ENCODE measurements at places on chromosomes 2 and 18.

- DNase-seq, result no peak
Measured at GRCh38 chr2:158501301-158501700, 44.5 kb downstream of the PKP4 start.

- no peak for DNase-seq
Measured at GRCh38 chr2:37560241-37560848, 111.1 kb downstream of the CDC42EP3 start.

GRCh38 chr2:154194909-154195643 lies 323.4 kb downstream of the GALNT13 start:
- no peak for DNase-seq

DNA sequence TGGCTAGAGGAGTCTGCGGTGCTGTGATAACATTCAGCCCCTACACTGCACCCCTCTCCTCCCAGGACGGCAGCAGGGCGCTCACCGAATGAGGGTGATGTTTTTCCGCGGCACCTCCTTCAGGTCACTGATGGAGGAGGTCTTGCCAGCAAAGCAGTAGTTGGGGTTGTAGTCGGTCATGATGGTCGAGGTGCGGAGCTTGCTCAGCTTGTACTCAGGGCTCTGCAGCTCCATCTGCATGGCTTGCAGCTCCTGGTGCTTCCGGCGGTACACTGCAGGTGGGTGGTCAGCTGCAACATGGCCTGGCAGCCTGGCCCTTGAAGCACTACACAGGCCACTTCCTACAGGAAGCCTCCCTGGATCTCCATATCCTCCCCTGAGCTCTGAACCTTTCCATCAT lies 108.0 kb downstream of the CLIP4 start:
- DNase-seq, result no peak

DNA sequence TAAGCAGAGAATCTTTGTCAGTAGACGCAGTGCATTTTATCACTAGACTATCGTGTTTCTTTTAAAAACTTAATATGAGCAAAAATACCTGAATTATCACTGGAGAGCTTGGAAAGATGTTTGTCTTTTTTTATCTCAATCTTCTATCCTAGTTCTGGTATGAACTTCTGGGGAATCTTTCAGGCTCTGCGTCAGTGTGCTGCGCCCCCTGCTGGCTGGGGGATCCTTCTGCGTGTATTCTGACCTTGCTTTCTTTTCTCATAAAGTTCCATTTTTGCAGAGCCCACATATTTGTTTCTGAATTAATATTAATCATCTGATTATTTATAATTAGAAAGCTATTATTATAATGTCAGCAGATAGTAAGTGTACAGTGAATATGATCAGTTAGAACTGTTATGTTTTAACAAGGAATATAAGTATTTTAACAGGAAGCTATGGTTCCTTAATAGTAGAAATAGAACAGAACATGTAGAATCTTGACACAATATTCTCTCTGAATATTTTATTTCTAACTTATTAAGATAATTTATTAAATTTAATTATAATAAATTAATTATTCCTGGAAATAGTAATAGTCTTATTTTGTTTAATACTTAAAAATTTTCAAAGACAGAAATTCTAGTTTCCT lies 945.0 kb upstream of the CRIM1 start:
- peak; percentile 36 for DNase-seq

- DNase-seq, result no peak
Measured at GRCh38 chr2:88897715-88898114, 206.2 kb downstream of the RPIA start.

GRCh38 chr18:73945130-73945792 lies 202.4 kb downstream of the FBXO15 start:
- no peak for DNase-seq

DNA sequence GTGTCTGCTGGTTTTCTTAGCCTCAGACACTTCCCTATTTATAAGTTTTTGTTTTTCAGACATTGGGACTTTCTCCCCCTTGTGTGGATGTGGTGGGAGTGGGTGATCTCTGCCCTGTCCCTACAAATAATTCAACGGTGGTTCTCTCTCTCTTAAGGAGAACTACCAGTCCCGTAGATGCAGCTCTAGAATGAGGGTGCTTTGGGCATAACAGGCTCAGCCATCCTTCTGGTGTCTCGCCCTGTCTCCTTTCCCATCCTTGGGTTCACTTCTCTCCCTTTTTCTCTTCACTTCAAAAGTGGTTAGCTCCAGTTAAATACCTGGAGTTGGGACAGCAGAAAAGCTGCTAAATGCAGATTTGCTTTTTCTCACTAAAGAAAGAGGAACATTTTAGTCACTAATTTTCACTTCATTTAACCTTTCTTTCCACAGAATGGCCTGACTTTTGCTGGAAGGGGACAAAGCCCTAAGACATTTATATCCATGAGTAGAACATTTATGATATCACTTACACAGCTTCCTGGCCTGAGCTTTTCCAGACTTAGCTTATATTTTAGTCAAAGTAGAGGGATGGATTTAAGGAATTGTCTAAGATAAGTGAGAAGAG lies 121.2 kb upstream of the CXCR4 start:
- DNase-seq, result no peak

- no peak for DNase-seq
Measured at GRCh38 chr2:85242321-85242720, 85.5 kb downstream of the TGOLN2 start.

- no peak for DNase-seq
Measured at GRCh38 chr18:30886998-30887397, 155.5 kb downstream of the DSC3 start.

GRCh38 chr2:162021516-162022058 lies 52.4 kb downstream of the DPP4 start:
- DNase-seq, result no peak

DNA sequence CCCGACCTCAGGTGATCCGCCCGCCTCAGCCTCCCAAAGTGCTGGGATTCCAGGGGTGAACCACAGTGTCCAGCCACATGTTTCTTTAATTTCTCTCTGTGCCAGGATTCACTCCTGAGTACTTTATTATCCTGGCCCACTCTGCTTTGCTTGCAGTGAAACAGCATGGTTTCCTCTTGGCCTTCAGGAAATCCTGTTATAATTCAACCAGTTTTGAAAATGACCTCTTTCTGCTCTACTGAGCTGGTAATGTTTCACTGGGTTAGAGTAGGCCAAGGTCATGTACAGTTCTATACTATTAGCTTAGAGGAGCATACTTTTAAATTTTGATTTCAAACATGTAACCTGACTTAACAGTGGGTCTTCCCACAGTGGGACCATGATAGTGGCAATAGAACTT lies 90.6 kb upstream of the PELI1 start:
- DNase-seq, result no peak

DNA sequence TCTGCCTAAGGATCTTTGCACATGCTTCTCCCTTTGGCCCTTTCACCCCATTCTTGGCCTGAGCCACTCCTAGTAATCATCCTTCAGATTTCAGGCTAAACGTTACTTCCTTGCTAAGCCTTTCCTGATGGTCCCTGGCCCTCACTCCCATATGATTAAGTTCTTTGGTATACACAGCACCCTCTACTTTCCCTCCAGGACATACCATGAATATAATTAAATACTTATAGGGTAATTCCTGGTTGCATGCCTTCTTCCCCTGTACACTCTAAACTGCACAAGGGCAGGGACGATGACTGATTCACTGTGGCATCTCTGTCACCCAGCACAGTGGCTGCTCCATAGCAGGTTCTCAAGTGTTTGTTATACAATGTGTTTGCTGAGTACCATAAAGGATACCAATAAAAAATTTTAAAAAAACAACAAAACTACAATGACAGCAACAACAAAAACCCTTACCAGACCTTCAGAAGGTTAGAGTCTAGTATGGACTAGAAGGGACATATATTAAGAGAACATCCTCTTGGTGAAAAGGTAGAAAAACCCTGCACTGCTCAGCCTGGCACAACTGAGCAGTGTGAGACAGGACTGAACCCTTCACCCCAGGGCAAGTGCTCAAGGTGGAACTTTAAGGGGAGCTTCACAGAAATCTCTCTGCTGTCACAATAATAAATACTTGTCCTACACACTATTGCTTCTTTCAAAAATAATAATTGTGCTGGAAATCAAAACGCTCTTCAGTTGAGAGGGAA lies 76.2 kb downstream of the AAK1 start:
- no peak for DNase-seq

- no peak for DNase-seq
Measured at GRCh38 chr2:57602733-57603132, 443.9 kb upstream of the VRK2 start.

Measured in foreskin melanocyte (primary cell).